Calu3 (cell line): ENCODE measurements at places on chromosomes 5 and 9. TPM values are rescaled to one million over a fixed set of nuclear protein-coding genes. Genes with fewer than 3 reads are reported as not detected.

GRCh38 chr9:89390068-89390555, 71.8 kb downstream of the SECISBP2 start:
- H3K36me3 ChIP-seq, result no peaks in the 10 kb centered on the region
- no peaks in the 10 kb centered on the region for H3K4me1 ChIP-seq
- no peak overlapping the region for H3K27ac ChIP-seq
- no peak for DNase-seq
- H3K4me3 ChIP-seq, result no peak overlapping the region

DNA sequence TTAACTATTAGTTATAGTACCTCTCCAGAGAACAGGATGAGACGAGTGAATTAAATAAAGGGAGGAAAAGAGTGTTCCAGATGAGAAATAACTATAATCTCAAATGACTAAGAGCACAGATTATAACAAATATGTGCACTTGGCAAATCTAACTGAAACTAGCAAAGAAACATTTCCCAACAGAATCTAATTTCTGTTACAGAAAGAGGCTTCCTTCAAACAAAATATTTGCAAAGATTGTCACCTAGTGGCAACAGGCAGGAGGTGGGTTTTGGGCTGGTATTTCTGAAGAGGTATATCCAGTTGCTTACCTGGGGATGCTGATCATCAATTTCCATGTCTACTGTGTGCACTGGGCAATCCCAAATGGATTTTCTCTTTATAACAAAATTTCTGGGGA, 5.6 kb upstream of the SPDL1 start:
- no peak overlapping the region for H3K4me3 ChIP-seq
- H3K4me1 ChIP-seq, result no peaks in the 10 kb centered on the region
- peaks cover 67% of the 10 kb centered on the region for H3K27me3 ChIP-seq
- H3K36me3 ChIP-seq, result no peaks in the 10 kb centered on the region
- no peak for DNase-seq
- no peak overlapping the region for H3K27ac ChIP-seq

DNA sequence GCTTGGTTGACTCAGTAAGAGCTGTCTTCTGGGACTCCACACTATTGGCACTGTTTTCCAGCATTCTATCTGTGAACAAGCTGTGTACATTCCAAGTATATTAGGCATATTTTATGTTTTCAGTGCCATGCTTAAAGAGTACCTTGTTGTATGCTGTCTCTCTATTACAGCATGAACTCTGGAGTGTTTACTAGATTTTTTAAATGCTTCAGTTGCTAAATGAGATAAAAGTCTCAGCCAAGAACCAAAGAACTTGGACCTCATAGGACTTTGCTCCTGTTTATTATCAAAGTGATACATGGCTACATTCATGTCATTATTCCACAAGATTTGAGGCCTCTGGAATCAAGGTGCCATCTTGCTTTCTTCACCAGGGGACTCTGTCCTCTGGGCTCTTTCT, 167.2 kb downstream of the C9orf152 start:
- no peak for DNase-seq
- H3K36me3 ChIP-seq, result no peaks in the 10 kb centered on the region
- H3K4me3 ChIP-seq, result no peak overlapping the region
- no peak overlapping the region for H3K27ac ChIP-seq

GRCh38 chr5:399296-400281, 43.4 kb upstream of the EXOC3 start:
- H3K27ac ChIP-seq, result peak overlapping the region; percentile 91
- peak overlapping the region; percentile 67 for H3K4me3 ChIP-seq
- H3K36me3 ChIP-seq, result peaks cover 7% of the 10 kb centered on the region
- peak; percentile 90 for DNase-seq
- H3K4me1 ChIP-seq, result peaks cover 14% of the 10 kb centered on the region
- H3K27me3 ChIP-seq, result no peaks in the 10 kb centered on the region

Gene CFAP90
- not detected in 2 replicates for total RNA-seq

GRCh38 chr5:160312134-160312959, at the start of gene CCNJL:
Gene CCNJL, minus strand, starts transcription at chr5:160312564. Its CDS starts 641 bp downstream, at chr5:160311923.
- peaks cover 59% of the 10 kb centered on the region for H3K4me1 ChIP-seq
- H3K4me3 ChIP-seq, result peak within 1 kb of the TSS; percentile 81
- peak; percentile 84 for DNase-seq
- peak within 1 kb of the TSS; percentile 73 for H3K27ac ChIP-seq
- H3K36me3 ChIP-seq, result peaks cover 33% of the 10 kb centered on the region

DNA sequence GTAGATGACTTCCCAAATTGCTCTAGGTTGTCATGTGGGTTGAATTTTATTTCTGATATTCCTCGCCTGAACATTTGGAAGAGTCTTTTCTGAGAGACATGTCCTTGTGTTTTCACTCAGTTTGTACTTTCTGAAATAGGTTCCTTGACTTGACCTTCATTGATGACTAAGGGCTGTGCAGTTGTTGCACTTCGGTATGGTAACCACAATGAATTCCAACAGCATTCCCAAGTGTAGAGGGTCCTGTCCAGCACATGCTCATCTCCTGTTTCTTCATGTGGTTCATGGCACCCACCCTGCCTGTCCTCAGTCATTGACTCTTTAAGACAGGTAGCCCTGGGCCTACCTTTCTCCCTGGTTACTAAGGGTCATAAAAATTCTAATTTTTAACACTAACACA, 527.8 kb downstream of the MTRR start:
- peaks cover 8% of the 10 kb centered on the region for H3K27me3 ChIP-seq
- no peak overlapping the region for H3K4me3 ChIP-seq
- no peak for DNase-seq
- no peaks in the 10 kb centered on the region for H3K4me1 ChIP-seq

GRCh38 chr5:10214041-10214440, 35.6 kb downstream of the ATPSCKMT start:
- no peak for DNase-seq
- H3K4me1 ChIP-seq, result no peaks in the 10 kb centered on the region
- H3K27ac ChIP-seq, result no peak overlapping the region

- no peak overlapping the region for H3K27ac ChIP-seq
- H3K4me3 ChIP-seq, result no peak overlapping the region
- peaks cover 46% of the 10 kb centered on the region for H3K27me3 ChIP-seq
- H3K36me3 ChIP-seq, result no peaks in the 10 kb centered on the region
- DNase-seq, result no peak
- H3K4me1 ChIP-seq, result no peaks in the 10 kb centered on the region
Observed at GRCh38 chr9:19643875-19644274, 145.0 kb downstream of the SLC24A2 start.
